ENCODE measurements at places on chromosomes 5 and 9. TPM values are rescaled to one million over a fixed set of nuclear protein-coding genes. Genes with fewer than 3 reads are reported as not detected.

GRCh38 chr5:136423944-136424606, 58.7 kb upstream of the TRPC7 start:
- no peak for DNase-seq

GRCh38 chr9:113955076-113955752, 79.1 kb downstream of the ZNF618 start:
- DNase-seq: no peak

- no peak for DNase-seq
These were observed 353.2 kb downstream of the PDE4D start for GRCh38 chr5:59540366-59540765.

DNA sequence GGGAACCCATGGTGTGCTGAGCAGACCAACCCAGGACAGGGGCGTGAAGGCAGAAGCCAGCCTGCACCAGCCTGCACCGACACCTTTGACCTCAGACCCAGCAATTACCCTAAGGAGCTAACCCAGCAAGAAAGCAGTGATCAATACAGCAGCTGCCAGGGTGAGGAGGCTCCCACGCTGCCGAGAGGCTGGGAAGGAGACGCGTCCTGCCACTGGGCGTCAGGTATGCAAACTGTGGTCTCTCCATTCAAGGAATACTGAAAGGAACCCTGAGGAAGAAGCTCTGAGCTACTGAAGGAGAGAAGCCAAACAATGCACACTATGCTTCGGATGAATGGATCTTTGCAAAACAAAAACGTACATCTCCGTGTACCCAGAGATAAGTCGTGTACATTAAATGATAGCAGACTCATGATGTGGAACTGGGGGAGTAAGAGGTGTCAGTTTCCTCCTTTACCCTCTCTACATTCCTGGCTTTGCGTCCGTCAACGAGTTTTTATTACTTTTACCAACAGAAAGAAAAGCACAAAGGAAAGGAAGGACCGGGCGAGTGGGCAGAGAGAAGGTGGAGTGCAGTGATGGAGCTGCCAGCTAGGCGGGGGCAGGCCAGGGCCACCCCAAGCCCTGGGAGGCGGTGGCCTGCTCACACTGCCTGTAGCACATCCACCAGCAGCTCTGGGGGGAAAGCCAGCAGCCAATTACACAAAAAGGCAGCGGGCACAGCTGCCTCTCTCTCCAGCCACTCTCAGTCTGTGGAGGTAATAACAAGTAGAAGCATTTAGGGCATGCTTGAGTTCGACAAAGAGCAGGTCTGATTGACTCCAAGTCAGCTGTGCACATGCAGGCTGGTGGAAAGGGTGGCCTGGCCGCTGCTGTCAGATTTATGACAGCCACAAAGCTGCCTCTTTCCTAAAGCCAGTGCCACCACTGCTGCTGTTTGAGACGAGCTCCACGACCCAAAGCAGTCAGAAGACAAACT, 29.3 kb downstream of the RASGEF1C start:
- DNase-seq: no peak

- no peak for DNase-seq
These were observed 60.8 kb downstream of the FOXD1 start for GRCh38 chr5:73387601-73388305.

The PCDHGC3 gene
- 24.3 TPM for total RNA-seq

The NEUROG1 gene
- not detected for total RNA-seq

- no peak for DNase-seq
These were observed 38.1 kb downstream of the FAM240B start for GRCh38 chr9:38681747-38682227.

The RAB3C gene
- total RNA-seq: 4.2 TPM

The ADAMTS2 gene
- 0.68 TPM for total RNA-seq

The ZNF484 gene
- 9.1 TPM for total RNA-seq

DNA sequence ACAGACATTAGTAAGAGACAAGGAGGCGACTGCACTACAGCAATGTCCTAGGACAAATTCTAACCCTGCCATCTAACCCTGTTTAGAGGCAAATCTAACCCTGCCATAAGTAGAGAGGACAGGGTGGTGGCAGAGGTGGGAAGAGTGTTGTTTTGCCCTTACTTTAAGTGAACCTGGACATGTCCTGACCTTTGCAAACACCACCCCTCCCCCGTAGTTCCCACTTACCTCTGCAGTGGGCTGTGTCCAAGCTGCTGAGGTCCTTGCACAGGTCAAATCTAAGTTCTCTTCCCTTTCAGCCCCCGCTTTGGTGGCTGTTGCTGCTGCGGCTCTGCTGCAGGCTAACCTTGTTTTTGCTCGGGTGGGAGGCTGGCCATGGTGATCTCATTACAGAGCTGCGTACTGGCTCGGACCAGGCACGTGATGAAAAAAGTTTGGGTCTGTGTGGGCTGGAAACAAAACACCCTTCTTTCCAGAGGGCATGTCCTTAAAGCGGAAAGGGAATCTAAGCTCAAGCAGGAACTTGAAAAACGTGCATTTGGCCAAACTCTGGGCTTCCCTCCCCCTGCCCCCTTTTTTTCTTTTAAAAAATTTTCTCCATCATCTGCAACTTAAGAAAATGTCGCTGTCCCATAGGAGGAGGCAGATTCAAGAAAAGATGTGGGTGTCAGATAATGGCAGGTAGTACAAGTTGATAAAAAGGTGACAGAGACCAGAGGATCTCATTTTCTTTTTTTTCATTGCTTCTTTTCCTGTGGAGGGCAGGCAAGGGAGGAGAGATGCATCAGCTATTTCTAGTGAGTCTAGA, at the start of gene FAXDC2:
Gene FAXDC2, minus strand, starts transcription at position 349 of the 808 bp plus-strand sequence. CDS start 12,425 bp downstream, outside the sequence.
- no peak for DNase-seq

- no peak for DNase-seq
These were observed 101.1 kb downstream of the FGF18 start for GRCh38 chr5:171520300-171521174.

The PCDHGA4 gene
- 9.2 TPM for total RNA-seq

DNA sequence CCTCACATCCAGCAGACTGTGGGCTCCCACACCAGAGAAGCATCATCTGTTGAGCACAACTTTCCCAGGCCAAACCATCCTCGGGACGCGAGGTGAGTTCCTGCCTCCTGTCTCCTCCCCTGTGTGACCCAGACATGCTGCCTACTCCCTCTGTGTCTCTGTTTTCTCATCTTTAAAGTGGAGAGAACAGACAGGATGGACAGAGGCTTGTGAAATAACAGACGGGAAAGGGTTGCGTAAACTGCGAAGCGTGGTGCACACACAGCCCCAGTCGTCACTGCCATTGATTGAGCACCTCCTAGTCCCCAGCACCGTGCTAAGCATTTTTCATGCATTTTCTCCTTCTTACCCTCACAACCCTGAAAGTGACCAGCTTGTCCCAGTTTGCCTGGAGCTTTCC, 52.1 kb upstream of the LMX1B start:
- DNase-seq: no peak

DNA sequence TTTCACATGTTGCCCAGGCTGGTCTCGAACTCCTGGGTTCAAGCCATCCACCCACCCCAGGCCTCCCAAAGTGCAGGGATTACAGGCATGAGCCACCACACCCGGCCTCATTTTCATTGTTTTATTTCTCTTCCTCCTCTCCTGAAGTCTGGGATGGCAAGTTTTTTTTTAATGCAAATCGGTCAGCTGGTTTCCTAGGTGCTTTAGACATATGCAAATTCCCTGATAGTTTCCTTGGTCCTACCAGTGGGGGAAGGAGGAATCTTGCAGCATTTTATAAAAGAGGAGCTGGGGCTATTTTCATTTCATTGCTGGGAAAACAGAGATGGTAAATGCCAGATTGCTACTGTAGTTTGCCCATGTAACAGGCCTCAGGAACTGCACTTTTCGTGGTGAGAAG, 179.4 kb downstream of the ACTL7B start:
- no peak for DNase-seq

GRCh38 chr9:75184471-75184870, 96.2 kb downstream of the OSTF1 start:
- DNase-seq: no peak

- DNase-seq: no peak
These were observed 6.6 kb downstream of the OTULINL start for GRCh38 chr5:14588145-14588544.

DNA sequence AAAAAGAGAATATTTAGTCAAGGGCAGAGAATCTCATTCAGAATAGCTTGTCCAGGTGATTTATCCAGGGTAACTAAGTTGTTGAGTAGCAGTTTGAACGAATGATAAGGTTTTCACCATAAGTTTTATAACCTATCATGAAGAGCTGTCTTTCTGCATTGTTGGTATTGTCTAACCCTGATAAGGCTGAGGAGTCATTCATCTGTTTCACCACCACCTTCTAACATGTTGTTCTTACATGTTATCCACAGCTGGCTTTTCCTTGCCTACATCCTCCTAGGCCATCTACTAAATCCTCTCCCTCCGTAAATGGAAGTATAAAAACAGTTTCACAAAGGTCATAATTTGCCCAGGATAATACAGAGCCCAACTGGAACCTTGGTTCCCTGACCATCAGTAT, 24.1 kb downstream of the ZNF462 start:
- DNase-seq: no peak

The SLC6A7 gene
- total RNA-seq: not detected

- no peak for DNase-seq
These were observed 35.2 kb downstream of the FAM163B start for GRCh38 chr9:133573791-133574515.

The TEX48 gene
- not detected for total RNA-seq

DNA sequence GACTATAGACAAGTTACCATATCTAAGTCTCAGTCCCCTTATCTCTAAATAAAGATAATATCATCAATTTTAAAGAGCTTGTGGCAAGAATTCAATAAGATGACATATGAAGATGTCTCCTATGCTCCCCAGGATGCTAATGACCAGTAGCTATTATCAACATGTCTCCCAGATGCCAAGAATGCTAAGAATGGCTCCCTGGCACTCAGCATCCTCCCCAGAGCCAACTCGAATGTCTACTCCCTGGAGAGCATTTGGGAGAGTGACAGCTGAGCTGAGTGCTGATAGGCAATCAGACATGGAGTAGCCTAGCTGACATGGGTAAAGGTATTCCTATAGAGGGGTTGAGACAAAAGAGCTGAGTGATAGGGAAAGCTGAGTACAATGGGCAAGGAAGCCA, 15.9 kb downstream of the P4HA2 start:
- no peak for DNase-seq

The FOXD4L3 gene
- not detected for total RNA-seq

DNA sequence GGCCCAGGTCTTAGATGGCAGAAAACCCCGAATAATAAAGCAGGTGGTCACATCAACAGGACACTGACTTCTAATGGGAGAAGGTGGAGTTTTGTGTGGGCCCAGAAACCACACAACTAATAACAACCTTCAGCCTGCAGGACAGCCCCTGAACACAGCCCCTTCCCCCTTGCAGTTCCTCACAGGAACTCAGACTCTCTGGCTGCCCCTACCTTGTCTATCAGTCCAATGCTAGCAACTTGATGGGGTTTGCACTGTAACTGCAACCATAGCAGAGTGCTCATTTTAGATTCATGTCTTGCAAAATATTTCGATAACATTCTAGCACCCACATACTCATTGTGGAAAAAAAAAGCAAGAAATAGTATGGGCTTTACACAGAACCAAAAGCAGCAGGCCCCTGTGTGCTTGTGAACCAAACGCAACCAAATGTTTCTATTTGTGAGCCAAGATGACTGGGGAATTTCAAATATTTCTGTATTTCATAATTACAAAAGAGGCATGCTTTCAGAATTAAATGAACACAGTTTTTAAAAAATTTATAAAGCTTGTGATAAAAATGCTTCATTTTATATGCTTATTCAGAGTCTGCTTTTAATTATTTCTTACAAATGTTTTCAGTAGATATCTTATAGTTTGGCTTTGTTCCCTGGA, 62.7 kb upstream of the PDE4D start:
- no peak for DNase-seq

DNA sequence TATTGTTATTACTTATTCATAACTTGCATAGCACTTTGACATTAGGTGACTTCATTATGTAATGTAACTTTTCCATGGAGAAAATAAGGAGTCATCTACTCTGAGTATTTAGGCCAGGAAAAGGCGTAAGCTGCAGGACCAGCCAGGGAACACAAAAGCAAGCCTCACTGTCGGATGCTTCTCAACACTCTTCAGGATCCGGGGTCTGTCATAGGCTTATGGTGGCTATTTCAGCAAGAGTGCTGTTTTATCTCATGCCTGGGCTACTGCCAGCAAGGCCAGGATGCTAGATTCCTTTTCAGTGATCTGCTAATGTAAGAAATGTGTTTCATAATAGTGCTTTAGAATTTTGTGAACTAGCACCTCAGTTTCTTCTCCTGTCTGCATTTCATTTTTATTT, 162.4 kb downstream of the CHSY3 start:
- no peak for DNase-seq

DNA sequence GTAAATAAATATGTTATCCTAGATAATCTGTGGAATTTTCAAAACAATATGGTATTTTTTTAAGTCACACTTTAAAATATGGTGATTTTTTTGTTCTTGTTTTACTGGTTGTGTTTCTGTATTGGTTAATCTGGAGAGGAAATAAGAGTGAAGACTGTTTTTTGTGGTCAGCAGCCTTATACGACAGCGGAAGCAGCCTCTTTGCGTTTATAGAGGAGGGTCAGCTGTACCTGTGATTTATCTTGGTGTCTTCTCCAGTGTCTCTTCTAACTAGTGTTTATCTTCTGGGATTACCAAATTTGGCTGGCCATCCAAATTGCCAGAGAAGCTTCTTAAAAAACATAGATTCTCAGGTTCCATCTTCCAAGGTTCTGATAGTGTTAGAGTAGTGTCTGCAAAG, 58.7 kb downstream of the ICE1 start:
- DNase-seq: no peak

The ARPC5L gene
- 36.8 TPM for total RNA-seq

GRCh38 chr9:38649731-38650363, 29.5 kb upstream of the ANKRD18A start:
- DNase-seq: no peak

The MARCHF11 gene
- total RNA-seq: not detected

- DNase-seq: no peak
These were observed 41.8 kb downstream of the COL27A1 start for GRCh38 chr9:114196979-114197622.

The LRRTM2 gene
- total RNA-seq: not detected

The CAAP1 gene
- 11.8 TPM for total RNA-seq

DNA sequence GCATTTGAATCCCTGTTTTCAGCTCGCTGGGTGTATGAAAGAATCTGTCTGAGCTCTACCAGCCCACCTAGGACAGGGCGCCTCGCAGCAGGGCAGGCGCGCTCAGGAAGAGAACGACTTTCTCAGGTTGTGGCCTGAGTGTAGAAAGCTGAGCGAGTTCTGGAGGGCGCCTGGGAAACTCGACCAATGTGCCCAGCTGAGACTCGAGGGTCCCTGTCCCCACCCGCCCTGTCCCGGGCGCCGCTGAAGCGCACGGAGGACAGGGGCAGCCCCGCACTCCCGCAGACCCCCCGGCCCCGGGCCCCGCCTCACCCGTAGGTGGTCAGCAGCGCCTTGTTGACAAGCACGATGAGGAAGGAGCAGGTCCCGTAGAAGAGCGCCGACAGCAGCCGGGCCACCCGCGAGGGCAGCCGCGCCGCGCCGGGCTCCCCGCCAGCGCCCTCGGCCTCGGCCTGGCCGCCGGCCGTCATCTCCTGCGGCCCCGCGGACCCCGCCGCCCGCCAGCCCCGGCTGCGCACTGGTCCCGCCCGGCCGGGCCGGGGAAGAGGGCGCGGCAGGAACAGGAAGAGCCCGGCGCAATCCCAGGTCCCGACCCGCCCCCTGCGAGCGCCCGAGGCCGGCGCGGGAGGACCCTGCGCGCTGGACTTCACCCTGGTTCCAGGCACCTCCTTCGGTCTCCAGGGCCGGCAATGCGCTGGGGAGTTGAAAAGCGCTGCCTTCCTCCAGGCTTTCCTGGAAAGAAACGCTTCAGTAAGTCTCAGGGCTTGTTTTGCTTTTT, at the start of gene SLC35D2:
Gene SLC35D2, minus strand, starts transcription at position 547 of the 778 bp plus-strand sequence. Its CDS starts 77 bp downstream, at position 470.
- no peak for DNase-seq

The C5orf22 gene
- total RNA-seq: 18.7 TPM

The LCN9 gene
- total RNA-seq: not detected

- no peak for DNase-seq
These were observed 129.6 kb downstream of the LURAP1L start for GRCh38 chr9:12904261-12905000.

The PHF24 gene
- 0.06 TPM for total RNA-seq

Data from glomerular endothelial cell (primary cell).